ENCODE measurements at places on chromosomes 1 and 21.

- DNase-seq = no peak
These were observed 18.8 kb downstream of the KIF21B start for GRCh38 chr1:201004732-201005131.

- no peak for DNase-seq
These were observed 9.2 kb downstream of the S100A10 start for GRCh38 chr1:151984313-151984956.

DNA sequence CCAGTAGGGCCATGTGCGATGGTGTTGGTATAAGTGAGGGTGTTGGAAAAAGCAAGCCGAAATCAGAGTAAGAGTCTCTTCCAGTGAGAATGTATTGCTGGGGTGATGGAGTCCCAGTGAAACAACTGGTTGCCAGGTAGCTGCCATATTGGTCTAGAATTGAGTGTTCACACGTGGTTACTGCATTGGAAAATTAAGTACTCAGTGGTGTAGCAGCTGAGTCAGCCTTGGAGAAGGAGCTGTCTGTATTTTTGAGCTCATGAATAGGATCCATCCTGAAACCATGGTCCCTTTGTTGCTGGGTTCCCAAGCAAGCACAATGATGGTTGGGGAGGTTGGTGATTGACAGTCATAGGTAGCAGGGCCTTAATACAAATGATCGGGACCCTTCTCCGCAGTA, 235.3 kb downstream of the DYRK1A start:
- DNase-seq = no peak

- DNase-seq = no peak
These were observed 123.2 kb downstream of the NR5A2 start for GRCh38 chr1:200150721-200151120.

DNA sequence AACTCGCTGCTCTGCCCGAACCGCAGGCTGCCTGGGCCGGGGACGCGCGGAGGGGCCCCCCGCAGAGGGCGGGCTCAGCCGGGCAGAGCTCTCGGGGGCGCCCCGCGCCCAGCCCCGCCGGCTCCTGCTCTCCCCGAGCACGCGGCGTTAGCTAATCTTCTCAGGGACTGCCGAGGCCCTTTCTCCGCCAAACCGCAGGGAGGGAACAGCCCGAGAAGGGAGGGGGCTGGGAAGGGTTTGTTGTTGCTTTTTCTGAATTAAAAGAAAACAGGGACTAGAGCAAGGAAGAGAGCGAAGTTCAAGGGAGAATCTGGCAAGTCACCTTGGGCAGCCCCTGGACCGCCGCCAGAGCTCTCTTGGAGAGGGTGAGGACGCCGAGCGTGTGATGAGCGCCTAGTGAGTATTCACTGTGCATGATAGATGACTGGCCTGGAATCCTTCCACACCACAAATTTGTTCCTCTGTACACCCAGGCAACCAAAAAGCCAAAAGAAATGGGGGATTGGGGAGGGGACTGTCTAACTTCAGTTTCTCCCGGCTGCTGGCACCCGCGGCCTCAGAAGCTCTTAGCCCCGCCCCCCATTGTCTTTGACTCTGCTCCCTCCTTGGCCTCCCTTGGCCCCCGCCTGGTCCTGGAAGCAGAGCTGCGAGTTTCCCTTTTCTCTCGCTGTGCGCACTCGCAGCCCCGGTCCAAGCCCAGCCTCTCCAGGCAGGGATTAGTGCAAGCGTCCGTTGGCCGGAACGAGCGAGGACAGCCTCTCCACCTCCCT, 19.7 kb upstream of the LMX1A start:
- DNase-seq = peak; percentile 78

All from amygdala (tissue), 56 donors.